Endothelial cell (in vitro differentiated cells): ENCODE measurements at places on chromosomes 12 and 14. TPM values are rescaled to one million over a fixed set of nuclear protein-coding genes. Genes with fewer than 3 reads are reported as not detected.

GRCh38 chr12:63294327-63294632 lies 143.3 kb upstream of the AVPR1A start:
- no peaks in the 10 kb centered on the region for H3K27me3 ChIP-seq
- DNase-seq = no peak
- peak overlapping the region; percentile 21 for H3K27ac ChIP-seq
- H3K4me1 ChIP-seq = peaks cover 9% of the 10 kb centered on the region
- H3K36me3 ChIP-seq = no peaks in the 10 kb centered on the region

DNA sequence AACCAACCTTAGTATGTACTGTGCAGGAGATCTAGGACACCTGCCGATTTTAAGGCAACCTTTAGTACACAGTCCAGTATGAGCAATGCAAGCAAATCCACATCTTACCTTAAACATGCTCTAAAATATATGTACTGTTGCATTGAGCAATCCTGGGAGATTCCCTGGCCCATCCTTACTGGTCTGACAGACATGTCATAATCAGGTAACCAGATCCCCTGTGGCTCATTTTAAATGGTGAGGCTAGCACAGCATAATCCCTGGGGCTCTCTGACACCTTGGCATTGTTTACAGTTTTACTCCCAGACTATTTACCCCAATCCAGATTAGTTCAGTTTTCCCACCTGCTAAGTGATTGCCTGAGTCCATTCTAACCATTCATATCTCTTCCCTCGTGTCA lies 15.1 kb downstream of the BMAL2 start:
- H3K4me1 ChIP-seq = no peaks in the 10 kb centered on the region
- no peaks in the 10 kb centered on the region for H3K36me3 ChIP-seq
- no peak overlapping the region for H3K4me3 ChIP-seq
- H3K27me3 ChIP-seq = peaks cover 4% of the 10 kb centered on the region
- no peak for DNase-seq

DNA sequence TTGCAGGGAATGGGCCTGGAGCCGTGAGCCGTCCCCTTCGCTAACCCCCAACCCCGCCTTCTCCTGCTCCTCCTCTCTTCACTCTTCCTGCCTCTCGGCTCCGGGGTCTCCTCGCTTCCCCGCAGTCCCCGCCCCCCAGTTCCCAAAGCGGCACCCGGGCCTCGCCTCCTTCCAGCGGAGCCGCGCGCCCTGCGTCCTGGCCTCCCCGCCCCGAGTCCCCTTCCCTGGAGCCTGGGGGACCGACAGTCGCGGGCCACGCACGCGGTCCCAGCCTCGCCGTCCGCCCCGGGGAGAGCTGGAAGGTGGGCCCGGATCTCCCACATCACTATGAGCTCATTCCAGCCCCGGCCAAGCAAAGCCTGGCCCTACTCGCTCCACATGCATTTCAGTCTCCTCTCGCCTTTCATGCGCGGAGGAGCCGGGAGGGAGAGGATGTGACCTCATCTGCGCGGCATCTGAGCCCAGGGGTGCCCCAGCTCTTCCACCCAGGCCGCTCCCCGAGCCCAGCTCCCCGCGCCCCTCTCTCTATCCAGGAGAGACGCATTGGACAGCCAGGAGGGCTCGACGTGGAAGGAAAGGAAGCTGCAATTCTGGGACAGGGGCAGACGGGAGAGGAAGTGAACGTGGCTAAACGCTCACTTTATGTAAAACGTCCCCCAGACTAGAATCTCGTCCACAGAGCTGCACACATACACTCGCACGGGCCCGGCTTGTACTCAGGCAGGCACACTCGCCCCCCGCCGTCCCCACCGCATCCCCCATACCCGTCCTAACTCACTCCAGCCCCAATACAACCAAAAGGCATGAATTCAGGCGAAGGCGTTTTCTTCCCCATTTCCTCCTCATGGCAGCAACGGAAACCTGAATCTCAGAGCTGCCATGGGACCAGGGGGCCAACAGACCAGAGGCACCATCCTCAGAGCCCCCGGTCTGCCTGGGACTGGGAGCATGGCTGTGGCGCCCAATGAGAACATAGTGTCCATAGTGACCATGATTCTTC lies 108.7 kb upstream of the CCND2 start:
- peaks cover 7% of the 10 kb centered on the region for H3K36me3 ChIP-seq
- H3K27ac ChIP-seq = peak overlapping the region; percentile 82
- peak overlapping the region; percentile 78 for H3K4me3 ChIP-seq
- H3K27me3 ChIP-seq = no peaks in the 10 kb centered on the region
- H3K4me1 ChIP-seq = peaks cover 10% of the 10 kb centered on the region
- DNase-seq = peak; percentile 57

CHGA gene
- total RNA-seq = 0.67 TPM

HOXC11 gene
- 0.38 TPM for total RNA-seq

FAM222A gene
- 14.2 TPM for total RNA-seq

RTL1 gene
- total RNA-seq = 0.18 TPM

GRCh38 chr14:50030036-50030435 lies 86.3 kb downstream of the VCPKMT start:
- H3K4me1 ChIP-seq = no peaks in the 10 kb centered on the region
- peaks cover 4% of the 10 kb centered on the region for H3K27me3 ChIP-seq

DNA sequence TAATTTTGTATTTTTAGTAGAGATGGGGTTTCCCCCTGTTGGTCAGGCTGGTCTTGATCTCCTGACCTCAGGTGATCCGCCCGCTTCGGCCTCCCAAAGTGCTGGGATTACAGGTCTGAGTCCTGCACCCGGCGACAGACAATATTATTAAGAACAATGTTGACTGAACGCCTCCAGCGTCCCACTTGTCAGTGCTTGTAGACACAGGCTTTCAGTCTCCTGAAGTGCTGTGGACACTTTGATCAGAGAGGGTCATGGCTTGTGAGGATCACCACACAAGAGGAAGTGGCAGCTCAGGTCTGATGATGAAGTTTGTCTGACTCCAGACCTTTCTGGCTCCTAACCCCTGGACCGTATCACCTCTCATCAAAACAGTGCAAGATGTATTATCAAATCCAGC lies 114.6 kb downstream of the CHST11 start:
- peaks cover 13% of the 10 kb centered on the region for H3K4me1 ChIP-seq
- H3K27me3 ChIP-seq = no peaks in the 10 kb centered on the region
- no peak for DNase-seq
- H3K4me3 ChIP-seq = no peak overlapping the region
- H3K36me3 ChIP-seq = no peaks in the 10 kb centered on the region
- no peak overlapping the region for H3K27ac ChIP-seq

GRCh38 chr12:102954134-102954533 lies 3.3 kb upstream of the ASCL1 start:
- no peak for DNase-seq
- H3K36me3 ChIP-seq = peaks cover 8% of the 10 kb centered on the region
- H3K4me1 ChIP-seq = peaks cover 24% of the 10 kb centered on the region
- no peak overlapping the region for H3K27ac ChIP-seq
- H3K4me3 ChIP-seq = no peak overlapping the region

DNA sequence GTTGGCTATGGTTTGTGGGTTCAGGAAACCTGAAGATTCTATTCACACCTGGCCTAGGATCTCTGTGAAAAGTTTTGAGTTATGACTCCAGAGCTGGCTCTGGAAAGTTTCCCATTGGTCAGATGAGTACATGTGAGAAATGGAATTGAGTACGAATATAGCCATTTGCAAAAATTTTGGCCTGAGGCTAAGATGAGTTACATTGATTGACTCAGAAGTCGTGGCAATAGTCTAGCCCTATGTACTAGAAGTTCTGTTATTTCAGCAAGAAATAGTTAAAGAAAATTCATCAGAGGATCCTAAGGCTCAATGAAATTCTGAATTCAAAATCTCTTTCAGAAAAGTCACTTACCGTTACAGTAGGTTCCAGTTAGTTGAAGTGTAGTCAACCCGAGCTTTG lies 109.9 kb downstream of the PTCSC3 start:
- no peak for DNase-seq
- H3K36me3 ChIP-seq = no peaks in the 10 kb centered on the region
- no peak overlapping the region for H3K27ac ChIP-seq
- H3K4me3 ChIP-seq = no peak overlapping the region
- H3K4me1 ChIP-seq = no peaks in the 10 kb centered on the region
- H3K27me3 ChIP-seq = peaks cover 6% of the 10 kb centered on the region

- peaks cover 60% of the 10 kb centered on the region for H3K4me1 ChIP-seq
- no peak for DNase-seq
- no peaks in the 10 kb centered on the region for H3K36me3 ChIP-seq
- peak overlapping the region; percentile 13 for H3K4me3 ChIP-seq
- peak overlapping the region; percentile 98 for H3K27ac ChIP-seq
- H3K27me3 ChIP-seq = peaks cover 6% of the 10 kb centered on the region
Observed at GRCh38 chr14:72452774-72453173, 441.1 kb downstream of the DPF3 start.

DNA sequence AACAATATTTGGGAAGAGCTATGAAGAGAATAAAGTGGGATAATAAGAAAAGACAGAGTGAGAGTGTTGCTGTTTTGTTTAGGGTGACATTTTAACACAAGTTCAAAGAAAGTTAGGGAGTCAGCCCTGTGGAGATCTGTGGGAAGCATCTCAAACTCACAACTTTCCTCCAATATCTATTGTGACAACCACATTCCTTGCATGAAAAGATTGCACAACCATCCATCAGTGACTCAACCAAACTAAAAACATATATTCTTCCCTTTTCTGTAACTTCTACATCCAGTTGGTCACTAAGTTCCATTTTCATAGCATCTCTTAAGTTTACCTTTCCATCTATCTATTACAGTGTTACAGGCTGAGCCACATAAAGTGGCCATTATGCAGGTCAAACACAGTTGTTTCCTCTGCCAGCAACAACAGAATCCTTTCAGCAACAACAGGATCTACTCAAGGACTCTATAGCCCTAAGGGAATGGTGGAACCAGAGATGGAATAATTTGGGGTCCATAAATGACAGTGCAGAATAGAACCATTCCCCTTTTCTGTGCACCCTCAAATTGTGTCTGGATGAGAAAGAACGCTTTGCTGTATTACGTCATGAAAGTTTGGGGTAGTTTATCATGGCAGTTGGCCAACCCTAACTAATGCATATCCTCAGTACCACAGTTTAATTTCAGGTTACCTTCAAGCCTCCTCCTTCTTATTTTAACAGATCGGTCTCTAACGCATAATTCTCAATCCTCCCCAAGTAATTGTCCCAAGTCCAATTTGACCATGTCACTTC lies 118.8 kb downstream of the ST8SIA1 start:
- H3K36me3 ChIP-seq = no peaks in the 10 kb centered on the region
- no peak overlapping the region for H3K27ac ChIP-seq
- H3K27me3 ChIP-seq = no peaks in the 10 kb centered on the region
- H3K4me1 ChIP-seq = no peaks in the 10 kb centered on the region
- no peak for DNase-seq

DNA sequence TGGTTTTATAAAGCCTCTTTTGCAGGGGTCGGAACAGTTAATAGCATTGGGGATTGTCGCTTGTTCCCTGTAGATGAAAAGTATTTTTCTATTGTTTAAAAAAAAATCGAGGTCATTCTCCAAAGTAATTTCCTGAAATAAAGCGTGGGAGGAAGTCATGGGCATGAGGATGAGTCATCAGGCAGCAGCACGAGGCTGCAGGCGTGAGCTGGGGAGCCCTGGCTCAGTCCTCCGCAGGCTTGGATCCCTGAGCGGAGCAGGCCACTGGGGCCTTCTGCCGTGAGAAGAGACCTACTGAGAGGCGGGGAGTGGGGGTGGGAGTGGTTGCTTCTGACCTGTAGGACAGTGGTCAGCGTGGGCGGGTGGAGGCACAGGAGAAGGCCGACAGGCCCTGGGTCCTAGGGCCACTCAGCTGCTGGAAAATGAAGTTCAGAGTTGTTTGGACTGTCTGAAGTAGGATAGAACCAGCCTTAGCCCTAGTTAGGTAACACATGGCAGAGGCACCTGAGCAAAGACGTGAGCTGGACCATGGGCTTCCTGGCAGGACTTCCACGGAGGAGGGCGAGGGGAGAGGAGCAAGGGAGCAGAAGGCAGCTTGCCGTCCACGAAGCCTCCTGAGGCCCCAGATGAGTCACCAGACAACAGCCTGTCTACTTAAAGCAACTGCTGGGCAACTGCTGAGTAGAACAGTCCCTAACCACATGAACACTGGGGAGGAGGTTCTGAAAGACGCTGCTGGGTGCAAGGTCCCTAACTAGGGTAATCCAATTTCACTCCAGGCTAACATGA lies 21.1 kb upstream of the LGALS3 start:
- H3K27me3 ChIP-seq = peaks cover 2% of the 10 kb centered on the region
- peaks cover 8% of the 10 kb centered on the region for H3K4me1 ChIP-seq
- H3K4me3 ChIP-seq = no peak overlapping the region
- peak; percentile 15 for DNase-seq
- peak overlapping the region; percentile 49 for H3K27ac ChIP-seq

DNA sequence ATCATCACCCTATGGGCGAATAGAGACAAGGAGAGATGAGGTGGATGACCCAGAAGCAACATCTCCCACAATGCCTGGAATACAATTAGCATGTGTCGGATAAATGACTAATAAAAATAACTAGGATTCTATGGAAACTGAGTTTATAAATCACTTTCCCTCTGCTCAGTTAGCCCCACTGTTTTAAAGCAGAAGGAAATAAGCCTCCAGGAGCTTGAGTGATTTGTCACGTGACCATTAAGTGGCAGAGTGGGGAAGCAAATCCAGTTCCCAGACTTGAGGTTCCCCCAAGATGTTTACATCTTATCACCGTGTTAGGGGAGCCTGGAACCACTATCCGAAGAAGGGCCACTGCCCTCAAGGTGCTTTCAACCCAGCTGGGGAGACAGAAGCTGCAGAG lies 136.5 kb upstream of the CCND2 start:
- H3K27me3 ChIP-seq = peaks cover 15% of the 10 kb centered on the region
- H3K27ac ChIP-seq = no peak overlapping the region
- DNase-seq = no peak
- no peak overlapping the region for H3K4me3 ChIP-seq
- peaks cover 52% of the 10 kb centered on the region for H3K4me1 ChIP-seq
- no peaks in the 10 kb centered on the region for H3K36me3 ChIP-seq

DNA sequence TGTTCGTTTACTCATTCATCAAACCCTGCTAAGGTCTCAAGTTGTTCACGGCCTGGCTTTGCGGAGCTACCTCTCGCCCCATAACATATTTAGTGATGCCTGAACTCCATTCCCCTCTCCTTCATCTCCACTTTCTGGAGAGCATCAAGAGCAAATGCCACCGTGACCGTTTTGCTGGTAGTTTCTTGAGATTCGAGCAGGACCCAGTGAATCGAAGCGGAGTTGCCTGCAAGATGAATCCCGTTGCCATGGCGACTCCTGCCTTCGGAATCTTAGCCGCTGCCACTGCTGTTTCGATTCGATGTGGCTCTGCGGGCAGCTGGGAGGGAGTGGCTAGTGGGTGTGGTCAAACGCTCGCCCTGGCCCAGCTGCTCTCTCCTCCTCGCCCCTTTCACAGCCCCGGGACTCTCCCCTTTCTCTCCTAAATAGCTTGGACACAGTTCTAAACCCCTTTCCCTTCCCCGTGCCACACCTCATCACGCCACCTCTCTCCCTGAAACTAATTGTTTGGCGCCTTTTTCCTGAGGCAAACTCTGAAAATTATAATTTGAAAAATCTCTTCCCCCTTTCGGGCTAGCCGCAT lies 1.4 kb downstream of the DAAM1 start:
- peak; percentile 78 for DNase-seq
- peaks cover 12% of the 10 kb centered on the region for H3K27me3 ChIP-seq
- H3K4me3 ChIP-seq = peak overlapping the region; percentile 97
- peak overlapping the region; percentile 95 for H3K27ac ChIP-seq

HVCN1 gene
- total RNA-seq = 11.9 TPM
